ENCODE measurements at places on chromosomes 12 and 14.
A peak's percentile ranks its signal among the peaks of the same experiment; 100 is the strongest.

DNA sequence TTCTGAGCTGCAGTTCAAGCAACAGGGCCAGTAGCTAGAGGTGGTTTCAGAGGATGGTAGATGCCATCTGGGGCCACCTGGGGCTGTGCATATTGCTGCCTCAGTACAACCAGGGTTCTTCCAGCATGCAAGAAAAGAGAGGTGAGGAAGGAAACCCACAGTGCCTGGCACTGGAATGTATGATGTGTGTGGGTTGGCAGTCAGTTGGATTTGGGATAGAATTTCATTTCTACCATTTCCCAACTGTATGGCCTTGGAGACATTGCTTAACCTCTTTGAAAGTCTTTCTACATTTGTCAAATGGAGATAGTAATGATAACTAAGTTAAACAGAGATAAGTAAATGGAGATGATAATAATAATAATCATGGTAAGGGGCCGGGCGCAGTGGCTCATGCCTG is 10.2 kb upstream of the LRRC10 start:
- DNase-seq: no peak

- DNase-seq: no peak
Observed at GRCh38 chr14:33993246-33993645, 42.4 kb upstream of the EGLN3 start.

- DNase-seq: no peak
Observed at GRCh38 chr12:63821781-63822251, 22.7 kb upstream of the SRGAP1 start.

DNA sequence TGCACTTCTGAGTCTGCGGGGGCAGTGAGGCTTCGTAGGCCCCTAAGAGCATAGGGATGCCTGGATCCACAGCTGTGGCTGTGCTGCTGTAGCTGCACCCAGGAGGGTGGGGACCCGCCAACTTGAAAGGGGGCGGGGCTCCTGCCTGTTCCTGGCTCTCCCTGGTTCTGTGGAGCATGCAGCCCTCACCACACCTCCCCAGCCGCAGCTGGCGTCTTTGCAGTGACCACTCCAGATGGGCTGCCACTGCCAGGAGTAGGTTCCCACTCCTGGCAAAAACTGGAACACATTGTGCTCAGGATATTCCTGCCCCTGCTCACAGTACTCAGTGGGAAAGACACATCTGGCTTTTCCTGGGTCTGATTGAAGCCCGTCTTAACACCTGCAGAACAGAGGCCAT is 35.8 kb downstream of the TIMELESS start:
- DNase-seq: no peak

GRCh38 chr12:47078733-47079467 is 521 bp upstream of the PCED1B start:
- DNase-seq: peak; percentile 23

DNA sequence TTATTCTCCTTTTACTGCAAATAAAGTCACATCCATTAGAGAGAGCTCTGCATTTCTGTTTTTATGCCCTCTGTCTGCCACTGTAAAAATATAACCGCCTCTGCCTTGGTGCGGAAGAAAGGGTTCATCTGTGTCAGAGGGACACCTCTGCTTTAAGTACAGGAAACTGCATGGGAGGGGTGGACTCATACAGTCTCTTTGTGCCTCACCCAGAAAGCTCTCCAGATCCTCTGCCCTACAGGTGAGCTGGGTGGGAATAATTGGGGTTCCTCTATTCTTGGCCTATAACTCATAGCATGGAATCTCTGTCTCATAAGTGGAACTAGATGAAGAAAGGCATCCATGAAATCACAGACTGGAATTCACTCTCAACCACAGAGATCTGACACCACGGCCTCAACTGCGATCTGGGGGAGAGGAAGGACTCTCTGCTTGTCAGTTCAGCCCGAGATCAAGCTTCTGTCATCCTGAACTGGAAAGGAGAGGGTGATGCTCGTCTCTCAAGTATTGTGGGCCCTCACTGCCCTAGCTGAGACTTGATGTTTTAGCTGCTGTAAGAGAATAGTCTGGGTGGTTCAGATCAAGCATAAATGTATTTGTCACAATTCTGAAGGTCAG is 702.3 kb downstream of the TMEM121 start:
- no peak for DNase-seq

- no peak for DNase-seq
Observed at GRCh38 chr12:15600223-15600935, 188.8 kb downstream of the EPS8 start.

DNA sequence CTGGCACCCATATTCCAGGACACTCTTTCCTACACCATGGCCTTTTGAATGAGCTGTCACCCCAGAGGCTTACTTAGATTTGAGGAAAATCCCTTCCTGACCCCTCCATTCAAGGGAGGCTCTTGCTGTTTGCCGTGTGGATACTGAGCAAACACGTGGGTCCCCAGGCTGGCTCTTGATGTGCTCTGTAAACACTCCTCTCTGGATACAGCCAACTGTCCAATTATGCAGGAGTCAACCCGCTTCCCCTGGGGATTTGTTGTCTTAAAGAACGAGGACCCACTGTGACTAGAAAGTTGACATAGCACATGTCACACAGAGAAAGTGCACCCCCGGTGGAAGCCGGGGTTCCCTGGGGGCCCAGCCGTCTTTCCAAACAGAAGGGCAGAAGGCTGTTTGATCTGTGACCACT is 75.8 kb upstream of the CEP83 start:
- DNase-seq: no peak

GRCh38 chr12:44217146-44217883 is 381.4 kb downstream of the TMEM117 start:
- DNase-seq: no peak

DNA sequence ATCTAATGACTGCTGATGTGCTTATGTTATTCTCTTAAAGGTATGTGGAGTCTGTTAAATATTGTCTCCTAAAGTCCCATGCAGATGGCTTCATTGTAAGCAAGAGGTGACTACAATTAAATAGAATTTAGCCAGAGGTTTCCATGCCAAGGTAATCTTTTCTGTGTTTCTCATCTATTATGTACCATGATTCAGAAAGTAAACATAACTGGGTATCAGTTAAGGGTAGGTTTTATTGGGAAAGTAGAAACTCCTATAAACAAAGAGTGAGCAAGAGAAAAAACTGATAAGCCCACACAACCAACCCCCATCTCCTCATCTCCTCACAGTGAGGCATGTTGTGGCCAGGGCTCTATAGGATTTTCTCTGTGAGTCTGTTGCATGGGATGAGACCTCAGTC is 611.7 kb downstream of the SNAPC1 start:
- DNase-seq: no peak

- DNase-seq: no peak
Observed at GRCh38 chr12:121883315-121883660, 5.3 kb upstream of the PSMD9 start.

GRCh38 chr12:57902478-57902969 is 38.8 kb upstream of the ATP23 start:
- DNase-seq: no peak

DNA sequence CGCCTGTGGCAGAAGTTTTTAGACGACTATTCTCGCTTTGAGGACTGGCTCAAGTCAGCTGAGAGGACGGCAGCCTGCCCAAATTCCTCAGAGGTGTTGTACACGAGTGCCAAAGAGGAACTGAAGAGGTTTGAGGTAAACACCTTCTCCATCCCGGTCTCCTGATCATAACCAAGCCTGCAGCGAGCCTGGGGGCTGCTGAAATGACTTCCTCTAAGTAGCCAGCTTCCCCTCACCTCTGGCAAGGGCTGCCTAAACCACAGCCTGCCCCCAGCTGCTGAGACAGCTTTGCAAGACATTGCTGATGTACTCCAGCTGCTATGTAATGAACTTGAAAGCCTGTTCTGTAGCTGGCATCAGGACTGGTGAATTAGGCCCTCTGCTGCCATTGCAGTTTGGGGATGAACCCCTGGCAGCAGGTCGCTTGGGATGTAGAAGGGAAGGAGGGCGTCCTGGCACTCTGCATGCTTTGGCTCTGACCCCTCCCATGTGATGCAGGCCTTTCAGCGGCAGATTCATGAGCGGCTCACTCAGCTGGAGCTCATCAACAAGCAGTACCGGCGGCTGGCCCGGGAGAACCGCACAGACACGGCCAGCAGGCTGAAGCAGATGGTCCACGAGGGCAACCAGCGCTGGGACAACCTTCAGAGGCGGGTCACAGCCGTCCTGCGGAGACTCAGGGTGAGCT is 84.6 kb downstream of the ESR2 start:
- no peak for DNase-seq

DNA sequence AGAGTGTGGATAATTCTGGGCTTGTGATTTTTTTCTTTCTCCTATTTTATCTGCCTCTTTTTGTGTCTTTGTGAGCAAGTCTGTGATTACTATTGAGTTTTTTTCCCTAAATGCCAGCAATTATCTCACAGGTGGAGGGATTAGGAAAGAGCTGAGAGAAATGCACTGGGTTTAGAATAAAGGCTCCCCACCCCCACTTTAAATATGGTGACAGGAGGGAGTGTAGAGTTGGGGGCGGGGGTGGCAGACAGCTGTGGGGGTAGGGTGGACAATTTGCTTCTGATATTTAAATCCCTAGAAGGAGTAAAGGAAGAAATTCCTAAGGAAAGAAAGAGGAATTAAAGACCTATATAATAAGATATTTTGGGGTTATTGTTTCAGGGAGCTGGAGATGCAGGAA is 145.9 kb downstream of the NRXN3 start:
- DNase-seq: no peak

DNA sequence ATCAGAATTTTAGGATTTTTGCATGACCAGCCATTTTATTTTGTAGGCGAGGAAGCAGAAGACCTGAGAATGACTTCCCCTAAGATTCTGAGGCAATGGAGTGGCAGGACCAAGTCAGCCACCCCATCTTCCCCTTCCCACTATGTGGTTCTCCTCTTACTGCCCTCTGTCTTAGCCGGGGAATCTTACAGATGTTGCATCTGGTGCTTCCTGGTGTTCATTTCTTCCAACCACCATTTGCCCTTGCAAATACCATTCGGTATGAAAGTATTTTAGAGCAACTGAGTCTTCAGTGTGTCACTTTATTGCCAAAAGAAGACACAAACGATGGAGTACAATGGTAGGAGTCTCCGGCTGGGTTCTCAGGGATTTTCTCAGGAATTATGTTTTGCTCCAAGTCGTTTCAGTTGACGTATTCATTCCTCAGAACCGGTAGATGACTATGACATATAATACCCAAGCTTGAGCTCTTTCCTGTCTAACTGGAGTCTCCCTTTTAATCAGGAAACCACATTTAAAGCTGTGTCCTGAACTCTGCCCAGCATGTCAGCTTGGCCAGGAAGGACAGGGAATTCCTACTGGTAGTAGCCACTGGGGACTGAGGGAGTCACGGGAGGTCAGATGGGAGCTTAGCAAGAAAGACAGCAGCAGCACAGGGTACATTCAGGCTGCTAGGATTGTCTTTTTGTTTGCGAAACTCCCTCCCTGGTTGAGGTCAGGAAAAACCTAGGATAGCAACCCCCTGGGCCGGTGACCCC is 87.0 kb downstream of the SAMD4A start:
- no peak for DNase-seq

DNA sequence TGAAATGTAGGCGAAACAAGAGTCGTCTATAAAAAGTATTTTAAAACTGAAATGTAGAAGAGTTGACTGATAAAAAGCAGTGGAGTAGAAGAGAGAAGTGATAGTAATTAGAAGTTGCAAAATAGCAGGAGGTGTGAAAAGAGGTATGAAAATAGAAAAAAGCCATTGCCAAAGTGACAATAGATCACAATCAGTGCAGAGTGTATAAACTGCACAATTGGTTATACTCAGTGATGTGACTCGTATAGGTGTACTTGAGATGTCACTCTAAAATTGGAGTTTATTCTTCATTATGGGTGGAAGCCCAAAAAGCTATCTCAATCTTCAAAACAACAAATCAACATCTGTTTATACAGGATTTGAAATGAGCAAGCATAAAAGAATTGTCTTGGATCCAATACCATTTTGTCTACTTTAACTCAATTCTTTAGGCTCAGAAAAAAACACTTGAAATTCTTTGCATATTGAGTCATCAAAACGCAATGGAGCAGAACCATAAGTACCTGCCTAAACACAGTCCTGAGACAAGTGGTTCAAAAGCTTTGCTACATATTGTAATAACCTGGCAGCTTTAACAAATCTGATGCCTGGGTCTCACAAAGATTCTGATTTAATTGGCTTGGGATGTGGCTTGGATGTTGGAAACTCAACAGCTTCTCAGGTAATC is 8.8 kb downstream of the IKBIP start:
- DNase-seq: no peak

- no peak for DNase-seq
Observed at GRCh38 chr14:24216345-24216699, 456 bp upstream of the MDP1 start.

DNA sequence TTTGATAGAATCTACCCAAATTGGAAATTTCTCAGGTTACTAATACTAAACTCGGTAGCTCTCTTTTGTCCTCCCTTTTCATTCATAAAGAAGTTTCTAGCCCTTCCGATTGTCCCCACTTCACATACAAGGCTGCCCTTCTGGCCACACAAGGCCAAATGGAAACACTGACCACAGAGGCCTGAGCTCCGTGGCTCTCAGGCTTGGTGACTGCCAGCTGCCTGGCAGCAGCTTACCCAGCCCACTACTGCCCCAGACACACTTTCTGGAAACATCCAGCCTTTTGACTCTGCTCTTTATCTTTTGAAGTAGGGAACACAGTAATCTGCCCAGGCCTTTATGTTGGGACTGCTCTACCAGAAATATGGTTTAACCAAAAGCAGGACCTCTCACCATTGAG is 167.2 kb downstream of the GCH1 start:
- DNase-seq: no peak

GRCh38 chr14:99436247-99437180 is 44.1 kb downstream of the SETD3 start:
- DNase-seq: no peak

DNA sequence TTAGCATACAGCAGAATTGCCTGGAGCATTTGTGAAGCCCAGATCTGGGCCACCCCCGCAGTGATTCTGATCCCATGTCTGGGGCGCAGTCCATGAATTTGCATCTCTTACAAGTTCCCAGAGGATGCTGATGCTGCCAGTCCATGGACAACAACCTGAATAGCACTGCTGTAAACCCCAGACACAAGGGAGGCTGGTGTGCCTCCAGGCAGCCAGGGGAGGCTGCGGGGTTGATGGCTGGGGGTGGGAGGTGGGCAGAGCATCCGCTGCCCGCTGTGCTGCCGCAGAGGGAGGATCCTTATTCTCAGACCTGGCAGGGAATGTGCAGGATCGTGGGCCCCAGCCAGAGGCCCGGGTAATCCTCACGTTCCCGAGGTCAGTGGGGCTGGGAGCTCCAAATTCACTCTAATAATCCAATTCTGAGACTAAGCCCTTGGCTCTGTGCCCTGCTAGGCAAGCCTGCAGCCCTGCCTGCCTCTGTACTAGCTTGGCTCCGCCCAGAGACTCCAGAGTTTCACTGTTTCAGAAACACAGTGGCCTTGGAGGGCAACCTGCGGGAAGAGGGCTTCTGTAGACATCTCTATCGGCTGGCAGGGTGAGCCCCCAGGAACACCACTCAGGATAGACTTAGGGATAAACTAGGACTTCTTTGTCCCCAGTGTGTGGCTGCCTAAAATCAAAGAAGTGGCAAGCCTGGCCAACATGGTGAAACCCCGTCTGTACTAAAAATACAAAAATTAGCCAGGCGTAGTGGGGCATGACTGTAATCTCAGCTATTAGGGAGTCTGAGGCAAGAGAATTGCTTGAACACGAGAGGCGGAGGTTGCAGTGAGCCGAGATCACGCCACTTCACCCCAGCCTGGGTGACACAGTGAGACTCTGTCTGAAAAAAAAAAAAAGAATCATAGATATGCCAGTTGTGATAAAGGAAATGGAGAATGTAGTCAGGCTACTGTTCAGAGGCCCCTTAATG is 17.8 kb upstream of the MLEC start:
- DNase-seq: no peak

- no peak for DNase-seq
Observed at GRCh38 chr12:79409562-79409961, 281.2 kb downstream of the PAWR start.

GRCh38 chr12:131287015-131287937 is 333.6 kb downstream of the ADGRD1 start:
- no peak for DNase-seq
